ENCODE measurements at places on chromosomes 4 and X.

GRCh38 chr4:127071443-127071842 is 561.3 kb upstream of the INTU start:
- no peak for DNase-seq

- DNase-seq: no peak
Observed at GRCh38 chrX:2430265-2430825, 70.4 kb downstream of the DHRSX start.

GRCh38 chr4:166091912-166092510 is 219.0 kb downstream of the TLL1 start:
- no peak for DNase-seq

DNA sequence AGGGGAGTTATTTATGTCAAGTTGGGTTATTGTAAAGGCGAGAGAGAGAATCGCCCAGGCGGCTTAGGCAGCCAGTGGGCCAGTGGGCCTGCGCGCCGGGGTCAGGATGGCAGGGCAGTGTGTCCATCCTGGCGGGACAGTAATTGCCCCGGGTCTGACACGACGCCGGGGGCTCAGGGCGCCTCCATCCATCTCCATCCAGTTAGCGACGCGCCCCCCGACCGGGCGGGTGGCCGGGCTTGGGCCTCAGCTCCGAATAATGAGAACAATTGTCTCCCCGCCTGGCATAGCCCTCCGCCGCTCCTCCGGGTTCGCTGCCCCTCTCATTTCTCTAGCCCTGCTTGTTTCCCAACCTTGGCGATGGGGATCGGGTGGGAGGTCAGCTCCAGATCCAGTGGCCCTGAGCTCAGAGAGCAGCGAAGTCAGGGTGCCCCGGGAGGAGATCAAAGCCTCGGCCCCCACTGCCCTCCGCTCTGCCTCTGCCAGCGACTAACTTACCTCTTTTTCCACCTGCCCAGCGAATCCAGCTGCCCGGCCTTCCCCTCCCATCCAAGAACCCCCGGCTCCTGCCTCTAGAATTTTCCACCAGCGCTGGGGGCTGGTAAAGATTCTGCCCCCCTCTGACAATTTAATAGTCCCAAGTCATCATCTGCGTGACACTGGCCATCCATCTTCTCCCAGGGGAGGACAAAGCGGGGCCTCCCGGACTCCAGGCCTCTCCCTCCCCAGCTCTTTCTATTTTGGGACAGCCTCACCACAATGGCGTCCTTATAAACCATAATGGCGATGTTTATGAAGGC is 56.9 kb upstream of the TMEM33 start:
- DNase-seq: no peak

GRCh38 chr4:99029852-99030251 is 34.3 kb downstream of the METAP1 start:
- DNase-seq: no peak

DNA sequence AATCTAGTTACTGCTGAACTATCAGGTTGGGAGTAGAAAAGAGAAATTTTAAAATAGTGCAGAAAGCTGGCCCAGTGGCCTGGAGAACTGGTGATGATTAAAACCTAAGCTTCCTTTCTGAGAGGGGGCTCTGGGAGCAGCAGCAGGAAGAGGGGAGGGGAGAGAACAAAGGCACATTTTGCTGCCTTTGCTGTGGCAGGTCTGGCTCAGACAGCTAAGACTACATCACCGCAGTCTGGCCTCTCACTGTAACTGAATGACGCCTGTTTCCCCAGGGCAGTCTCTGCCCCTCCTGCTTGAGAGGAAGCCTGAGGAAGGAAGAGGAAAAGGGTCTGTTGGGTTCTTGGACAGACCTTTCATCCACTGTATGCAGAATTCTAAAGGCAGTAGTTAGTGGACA is 148.5 kb downstream of the FRAS1 start:
- DNase-seq: no peak

DNA sequence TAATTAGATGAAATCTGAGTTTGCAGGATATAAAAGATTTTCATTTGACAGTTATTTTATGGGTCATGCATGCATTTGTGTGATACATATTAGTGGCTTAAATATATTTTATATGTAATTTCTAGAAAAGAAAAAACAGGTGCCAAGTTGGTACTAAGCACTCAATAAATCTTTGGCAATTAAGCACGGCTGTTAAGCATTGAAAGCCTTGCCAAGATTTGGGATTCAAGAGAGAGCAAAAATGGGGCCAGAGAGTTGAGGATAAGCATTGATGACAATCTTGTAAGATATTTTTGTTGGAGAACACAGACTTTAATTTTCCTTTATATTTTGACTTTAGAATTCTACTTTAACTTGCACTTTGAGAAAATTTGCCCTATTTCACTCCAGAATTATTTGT is 249.8 kb upstream of the MAD2L1 start:
- no peak for DNase-seq

DNA sequence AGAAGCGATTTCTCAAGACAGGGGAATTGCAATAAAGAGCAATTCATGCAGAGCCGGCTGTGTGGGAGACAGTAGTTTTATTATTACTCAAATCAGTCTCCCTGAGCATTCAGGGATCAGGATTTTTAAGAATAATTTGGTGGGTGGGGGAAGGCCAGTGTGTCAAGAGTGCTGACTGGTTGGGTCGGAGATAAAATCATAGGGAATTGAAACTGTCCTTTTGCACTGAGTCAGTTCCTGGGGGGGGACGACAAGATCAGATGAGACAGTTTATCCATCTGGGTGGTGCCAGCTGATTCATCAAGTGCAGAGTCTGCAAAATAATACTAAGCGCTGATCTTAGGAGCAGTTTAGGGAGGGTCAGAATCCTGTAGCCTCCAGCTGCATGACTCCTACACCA is 502.4 kb downstream of the NLGN4X start:
- DNase-seq: no peak

GRCh38 chr4:38539501-38539900 is 124.5 kb upstream of the KLF3 start:
- no peak for DNase-seq

All from stimulated activated CD4-positive, alpha-beta T cell treated with anti-CD3 and anti-CD28 coated beads, Interleukin-4, amount 100 ng/mL, for 4 hours (primary cell).